Mesangial cell (primary cell): ENCODE measurements at places on chromosomes 12 and 14. TPM values are rescaled to one million over a fixed set of nuclear protein-coding genes. Genes with fewer than 3 reads are reported as not detected.

KNTC1 gene
- total RNA-seq, result 5.2 and 35.5 TPM in 2 replicates

HSPB8 gene
- 25.1 and 69.8 TPM in 2 replicates for total RNA-seq

OR6C2 gene
- not detected in 2 replicates for total RNA-seq

CIT gene
- 5.1 and 44.6 TPM in 2 replicates for total RNA-seq

ASCL1 gene
- total RNA-seq, result not detected in 2 replicates

BATF gene
- not detected in 2 replicates for total RNA-seq

SAV1 gene
- total RNA-seq, result 15.6 and 24.2 TPM in 2 replicates

NRXN3 gene
- total RNA-seq, result 4.2 and 6.1 TPM in 2 replicates

LYZ gene
- not detected in 2 replicates for total RNA-seq

DDHD1 gene
- total RNA-seq, result 5.5 and 5.8 TPM in 2 replicates

TMTC1 gene
- 4.6 and 6.0 TPM in 2 replicates for total RNA-seq

MAP1LC3B2 gene
- total RNA-seq, result 0.13 and 0.49 TPM in 2 replicates

ZDHHC22 gene
- total RNA-seq, result not detected in 2 replicates

LTBR gene
- total RNA-seq, result 89.3 and 169 TPM in 2 replicates

CRACR2A gene
- total RNA-seq, result 1.8 and 8.1 TPM in 2 replicates

TBX5 gene
- total RNA-seq, result not detected in 2 replicates

NGB gene
- not detected in 2 replicates for total RNA-seq

KRT8 gene
- 785 and 1,054 TPM in 2 replicates for total RNA-seq

SLC15A5 gene
- not detected in 2 replicates for total RNA-seq

KLRK1 gene
- 0.16 TPM in 1 of 2 replicates, not detected in the other for total RNA-seq

CCDC38 gene
- total RNA-seq, result not detected in 2 replicates

GPRC5A gene
- total RNA-seq, result 36.7 and 53.4 TPM in 2 replicates

CISTR gene
- not detected in 2 replicates for total RNA-seq

ANKS1B gene
- 0.25 TPM in 1 of 2 replicates, not detected in the other for total RNA-seq

SPSB2 gene
- 13.9 and 18.4 TPM in 2 replicates for total RNA-seq

IRAK3 gene
- 2.0 and 2.6 TPM in 2 replicates for total RNA-seq

EML5 gene
- 0.16 and 0.25 TPM in 2 replicates for total RNA-seq

ANO2 gene
- total RNA-seq, result 1.8 TPM in 1 of 2 replicates, not detected in the other

CEP83 gene
- total RNA-seq, result 4.1 and 4.7 TPM in 2 replicates

NTS gene
- not detected in 2 replicates for total RNA-seq

KERA gene
- not detected in 2 replicates for total RNA-seq

RFLNA gene
- total RNA-seq, result 8.6 and 10.6 TPM in 2 replicates

ERP27 gene
- 0.33 and 12.8 TPM in 2 replicates for total RNA-seq

STX2 gene
- 14.3 and 23.1 TPM in 2 replicates for total RNA-seq

COCH gene
- total RNA-seq, result 3.4 and 10.1 TPM in 2 replicates

SLC25A47 gene
- under 0.01 TPM in 1 of 2 replicates, not detected in the other for total RNA-seq

RFX4 gene
- total RNA-seq, result not detected in 2 replicates

SRRM4 gene
- under 0.01 TPM in 2 replicates for total RNA-seq

CMKLR1 gene
- 0.81 TPM in 1 of 2 replicates, not detected in the other for total RNA-seq

SUSD6 gene
- total RNA-seq, result 9.5 and 18.4 TPM in 2 replicates

SOAT2 gene
- total RNA-seq, result not detected in 2 replicates

MIP gene
- 0.98 TPM in 1 of 2 replicates, not detected in the other for total RNA-seq

AKAP6 gene
- 0.81 and 2.0 TPM in 2 replicates for total RNA-seq

PLEKHH1 gene
- 3.1 and 10.6 TPM in 2 replicates for total RNA-seq

CLEC2D gene
- 0.81 and 2.5 TPM in 2 replicates for total RNA-seq

CHGA gene
- 0.13 TPM in 1 of 2 replicates, not detected in the other for total RNA-seq

AMHR2 gene
- total RNA-seq, result not detected in 2 replicates

SLC39A2 gene
- total RNA-seq, result not detected in 2 replicates

PDE6H gene
- total RNA-seq, result not detected in 2 replicates

KICS2 gene
- total RNA-seq, result 5.7 and 5.8 TPM in 2 replicates

ARMH4 gene
- 10.3 and 15.8 TPM in 2 replicates for total RNA-seq

KCNA5 gene
- under 0.01 and 0.38 TPM in 2 replicates for total RNA-seq

NANOG gene
- total RNA-seq, result not detected in 2 replicates

RAD9B gene
- total RNA-seq, result 0.16 and 0.25 TPM in 2 replicates

PPP4R4 gene
- total RNA-seq, result 0.16 and 0.38 TPM in 2 replicates

METTL1 gene
- 16.5 and 26.9 TPM in 2 replicates for total RNA-seq

BICDL1 gene
- 0.65 and 10.4 TPM in 2 replicates for total RNA-seq

ACSM4 gene
- total RNA-seq, result not detected in 2 replicates

TMEM119 gene
- total RNA-seq, result under 0.01 and 2.7 TPM in 2 replicates
